ENCODE measurements at places on chromosomes 6 and 20.

DNA sequence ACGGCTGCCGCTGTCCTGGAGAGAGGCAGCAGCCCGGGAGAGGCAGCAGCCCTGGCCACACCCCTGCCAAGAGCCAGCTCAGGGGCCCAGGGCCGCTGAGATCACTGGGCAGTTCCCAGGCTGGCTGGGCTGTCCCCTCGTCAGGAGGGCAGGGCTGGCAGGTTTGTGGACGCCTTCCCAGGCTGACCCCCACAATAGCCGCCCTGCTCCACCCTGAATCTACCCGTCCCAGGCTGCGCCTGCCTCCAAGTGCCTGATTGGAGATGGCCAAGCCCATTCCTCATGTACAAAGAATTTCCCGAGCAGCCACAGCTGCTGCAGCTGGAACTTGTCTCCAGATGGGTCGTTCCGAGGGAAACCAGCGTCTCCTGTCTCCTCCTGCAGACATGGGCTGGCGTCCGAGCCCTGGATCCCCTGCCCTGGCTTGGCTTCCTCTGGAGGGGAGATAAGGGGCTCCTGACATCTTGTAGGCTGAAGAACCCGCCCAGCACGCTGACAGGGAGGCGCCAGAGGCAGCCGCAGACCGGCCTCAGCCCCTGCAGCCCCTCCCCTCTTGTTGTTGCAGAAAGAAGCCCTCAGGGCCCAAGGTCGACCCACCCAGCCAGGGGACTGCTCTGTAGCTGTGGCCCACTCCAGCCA, 9.4 kb upstream of the GATA5 start:
- no peak for DNase-seq

- peak; percentile 82 for DNase-seq
Measured at GRCh38 chr6:27145731-27146455, 101.6 kb upstream of the PRSS16 start.

GRCh38 chr20:62571669-62572344, 70.5 kb upstream of the SLCO4A1 start:
- no peak for DNase-seq

- no peak for DNase-seq
Measured at GRCh38 chr6:110356778-110357177, 1.4 kb downstream of the METTL24 start.

DNA sequence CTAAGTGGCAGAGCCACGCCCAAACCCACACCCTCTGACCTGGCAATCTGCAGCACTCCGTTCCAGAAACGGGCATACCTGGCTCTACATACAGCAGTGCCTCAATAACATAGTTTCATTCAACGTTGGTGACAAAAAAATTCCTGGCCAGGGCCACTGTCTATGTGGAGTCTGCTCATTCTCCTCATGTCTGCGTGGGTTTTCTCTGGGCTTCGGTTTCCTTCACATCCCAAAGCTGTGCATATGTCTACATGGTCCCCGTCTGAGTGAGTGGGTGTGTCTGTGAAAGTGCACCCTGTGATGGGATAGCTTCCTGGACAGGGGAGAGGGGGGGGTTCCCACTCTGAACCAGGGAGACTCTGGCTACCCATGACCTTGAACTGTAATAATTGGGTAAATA, 2.1 kb downstream of the KIAA0319 start:
- no peak for DNase-seq

GRCh38 chr20:58623579-58624473, 27.3 kb upstream of the STX16 start:
- DNase-seq: no peak

GRCh38 chr6:108635505-108636226, 74.9 kb downstream of the FOXO3 start:
- DNase-seq: no peak

GRCh38 chr6:116447496-116448011, 13.6 kb upstream of the CALHM6 start:
- DNase-seq: no peak

DNA sequence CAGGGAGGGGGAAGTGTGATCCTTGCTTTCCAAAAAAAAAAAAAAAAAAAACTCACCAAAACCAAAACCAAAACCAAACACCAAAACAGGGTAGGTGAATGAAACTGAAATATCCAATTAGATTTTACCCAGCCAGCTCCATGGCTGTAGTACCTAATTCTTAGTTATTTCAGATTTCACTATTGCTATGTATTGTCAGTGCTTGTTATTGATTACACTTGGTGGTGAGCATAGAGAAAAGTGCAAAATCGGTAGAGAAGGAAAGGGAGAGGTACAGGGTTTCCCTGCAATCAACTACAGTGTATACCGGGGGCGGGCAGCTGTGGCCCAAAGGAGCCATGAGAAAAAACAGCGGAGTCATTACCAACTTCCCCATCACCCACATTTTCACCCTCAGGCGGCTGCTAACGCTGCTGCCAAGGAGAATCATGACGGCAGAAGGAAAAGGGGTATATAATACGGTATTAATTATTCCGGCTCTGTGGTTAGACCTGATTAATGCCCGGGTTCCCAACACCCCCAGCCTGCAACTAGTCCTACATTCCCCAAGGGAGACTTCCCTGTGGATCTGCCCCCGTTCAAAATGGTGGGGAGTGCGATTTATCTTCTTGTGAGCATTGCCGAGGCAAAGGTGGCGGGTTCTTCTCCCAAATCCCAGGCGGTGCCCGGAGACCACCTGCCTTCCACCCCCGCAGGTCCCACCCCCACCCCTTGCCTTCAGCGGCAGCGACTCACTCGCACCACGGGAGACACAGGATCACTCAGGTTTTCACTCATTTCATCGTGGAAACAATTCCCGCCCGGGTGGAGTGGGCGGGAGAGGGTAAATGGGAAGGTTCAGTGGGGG, at the start of gene C6orf62:
TSS of gene C6orf62 (minus strand) at position 30 of the 847 bp plus-strand sequence. CDS start 486 bp downstream, outside the sequence.
- no peak for DNase-seq

GRCh38 chr6:89047473-89047872, 33.1 kb upstream of the PNRC1 start:
- no peak for DNase-seq

DNA sequence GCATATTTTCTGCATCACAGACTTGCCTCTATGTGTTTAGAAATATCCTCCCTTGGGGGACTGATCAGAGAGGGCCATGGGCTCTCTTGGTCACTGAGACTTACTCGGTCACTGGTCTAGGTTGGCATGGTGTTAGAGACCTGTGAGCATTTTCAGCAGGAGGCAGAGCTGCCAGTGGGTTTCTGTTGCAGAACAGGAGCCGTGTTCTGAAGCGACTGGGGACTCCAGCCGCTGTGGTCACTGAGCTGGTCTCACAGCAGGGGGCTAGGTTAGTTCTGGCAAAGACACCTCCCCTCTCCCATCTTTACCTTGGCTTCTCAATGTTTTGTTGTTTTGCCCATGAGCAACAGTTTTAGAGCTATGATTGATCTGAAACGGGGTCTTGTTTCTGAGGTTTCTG, 8.7 kb downstream of the TMEM181 start:
- DNase-seq: no peak

DNA sequence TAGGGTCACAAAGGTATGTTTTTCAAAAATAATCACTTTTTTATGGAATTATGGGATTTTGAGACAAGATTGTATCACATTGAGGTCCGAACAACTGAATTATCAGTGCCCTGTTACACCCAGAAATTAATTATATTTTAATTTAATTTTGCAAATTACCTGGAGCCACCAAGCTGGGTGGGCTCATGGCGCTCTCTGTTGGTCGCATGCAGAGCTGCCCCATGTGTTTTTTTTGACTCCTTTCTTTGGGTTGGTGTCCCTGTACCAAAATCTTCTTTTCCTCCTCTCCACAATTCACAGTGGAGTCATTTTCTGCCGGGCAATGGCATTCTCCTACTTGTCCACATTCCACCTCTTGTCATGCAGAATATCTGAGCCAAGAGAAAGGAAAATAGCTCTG, 38.9 kb upstream of the FRMD1 start:
- DNase-seq: no peak

DNA sequence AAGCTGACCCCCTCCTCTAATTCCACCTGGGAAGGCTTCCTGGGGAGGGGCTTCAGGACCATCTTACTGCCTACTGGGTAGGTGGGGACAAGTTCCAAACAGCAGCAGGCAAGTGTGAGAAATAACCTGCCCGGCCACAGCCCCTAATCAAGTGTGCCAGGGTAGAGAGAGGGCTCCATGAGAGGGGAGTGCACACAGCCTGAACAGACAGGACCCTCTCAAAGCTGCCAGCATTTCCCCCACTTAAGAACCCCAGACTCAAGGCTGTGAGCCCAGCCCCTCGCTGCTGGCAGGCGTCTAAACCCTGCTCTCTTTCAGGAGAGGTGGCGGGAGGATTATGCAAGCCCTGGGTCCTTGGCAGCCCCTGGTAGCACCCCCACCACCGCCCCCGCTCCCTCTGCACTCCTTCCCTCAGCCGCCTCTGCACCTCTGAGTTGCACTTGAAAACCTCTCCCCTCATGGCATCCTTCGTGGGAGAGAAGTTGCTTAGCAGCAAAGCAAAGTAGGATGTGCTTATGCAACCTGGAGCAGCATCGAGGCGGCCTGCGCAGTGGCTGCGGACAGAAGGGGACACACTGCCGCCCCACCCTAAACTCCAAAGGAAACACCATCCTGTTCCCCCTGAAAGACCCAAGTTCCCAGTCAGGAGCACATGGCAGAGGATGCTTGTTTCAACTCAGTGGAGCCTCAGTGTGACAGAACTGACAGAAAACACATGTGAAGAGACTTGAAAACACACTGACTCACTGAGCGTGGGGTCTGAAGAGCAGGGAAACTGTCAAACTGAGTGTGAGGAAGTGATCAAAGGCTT, 10.5 kb downstream of the DDRGK1 start:
- no peak for DNase-seq

- no peak for DNase-seq
Measured at GRCh38 chr20:34268851-34269636, 27.8 kb downstream of the ASIP start.

DNA sequence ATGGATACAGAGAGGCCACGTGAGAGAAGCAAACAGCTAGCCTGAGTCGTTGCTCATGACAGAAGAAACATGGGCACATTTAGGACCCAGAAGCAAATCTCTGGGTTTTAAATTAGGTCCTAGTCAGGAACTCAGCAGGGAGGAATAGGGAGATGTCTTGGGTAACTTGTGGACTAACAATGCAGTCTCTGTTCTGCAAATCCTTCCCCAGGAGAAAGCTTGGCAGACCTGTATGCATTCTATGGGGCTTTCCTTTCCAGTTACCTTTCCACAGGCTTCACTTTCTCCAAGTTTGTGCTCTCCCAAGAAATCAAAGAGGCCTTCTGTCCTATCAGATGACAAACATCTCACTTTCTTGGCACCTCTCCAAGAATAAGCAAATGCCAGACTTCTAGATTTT, 47.2 kb upstream of the PLCB4 start:
- DNase-seq: no peak

DNA sequence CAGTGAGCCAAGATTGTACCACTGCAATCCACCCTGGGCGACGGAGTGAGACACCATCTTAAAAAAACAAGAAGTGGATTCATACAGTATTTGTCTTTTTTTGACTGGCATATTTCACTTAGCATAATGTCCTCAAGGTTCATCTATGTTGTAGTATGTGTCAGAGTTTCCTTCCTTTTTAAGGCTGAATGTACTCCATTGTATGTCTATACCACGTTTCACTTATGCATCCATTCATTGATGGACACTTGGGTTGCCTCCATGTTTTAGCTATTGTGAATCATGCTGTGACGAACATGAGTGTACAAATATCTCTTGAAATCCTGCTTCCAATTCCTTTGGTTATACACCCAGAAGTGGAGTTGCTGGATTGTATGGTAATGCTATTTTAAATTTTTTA, 28.9 kb upstream of the FAM83D start:
- DNase-seq: no peak

GRCh38 chr6:102918161-102918560, 1524.7 kb downstream of the GRIK2 start:
- no peak for DNase-seq

DNA sequence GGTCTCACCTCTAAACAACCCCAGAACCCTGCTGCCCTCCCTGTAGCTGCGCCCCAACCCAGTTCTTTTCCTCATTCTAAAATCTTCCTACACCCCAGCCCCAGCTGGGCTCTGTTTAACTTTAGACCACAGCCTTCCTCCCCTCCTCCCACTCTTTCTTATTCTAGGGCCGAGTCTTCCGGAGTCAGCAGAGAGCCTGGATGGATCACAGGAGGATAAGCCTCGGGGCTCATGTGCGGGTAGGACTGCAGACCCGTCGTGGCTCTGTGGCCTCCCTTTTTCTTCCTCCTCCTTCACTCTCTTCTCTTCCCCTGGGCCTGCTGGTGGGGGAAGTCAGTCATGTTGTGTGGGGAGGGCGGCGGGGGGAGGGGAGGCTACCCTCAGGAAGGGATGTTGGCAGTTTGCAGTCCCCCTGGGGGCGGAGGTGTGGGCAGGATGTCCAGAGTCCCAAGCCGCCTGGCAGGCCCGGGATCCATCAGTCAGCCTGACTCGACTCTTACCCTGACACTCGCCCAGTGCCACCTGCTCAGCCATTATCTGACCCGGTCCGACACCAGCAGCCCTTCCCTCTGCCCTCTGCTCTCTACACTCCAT, 8.1 kb downstream of the CAPN11 start:
- no peak for DNase-seq

DNA sequence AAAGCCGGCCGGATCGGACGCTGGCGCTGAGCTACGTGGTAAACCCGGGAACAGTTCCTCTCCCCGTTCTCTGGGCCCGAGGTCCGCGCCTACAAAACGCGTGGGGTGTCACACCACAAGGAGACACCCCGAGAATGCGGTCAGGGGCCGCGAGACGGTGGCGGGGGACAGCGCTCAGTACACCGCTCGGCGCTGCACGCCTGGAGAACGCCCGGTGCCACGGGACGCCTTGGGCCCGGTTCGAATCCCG, 670 bp downstream of the NCOA5 start:
- DNase-seq: no peak

DNA sequence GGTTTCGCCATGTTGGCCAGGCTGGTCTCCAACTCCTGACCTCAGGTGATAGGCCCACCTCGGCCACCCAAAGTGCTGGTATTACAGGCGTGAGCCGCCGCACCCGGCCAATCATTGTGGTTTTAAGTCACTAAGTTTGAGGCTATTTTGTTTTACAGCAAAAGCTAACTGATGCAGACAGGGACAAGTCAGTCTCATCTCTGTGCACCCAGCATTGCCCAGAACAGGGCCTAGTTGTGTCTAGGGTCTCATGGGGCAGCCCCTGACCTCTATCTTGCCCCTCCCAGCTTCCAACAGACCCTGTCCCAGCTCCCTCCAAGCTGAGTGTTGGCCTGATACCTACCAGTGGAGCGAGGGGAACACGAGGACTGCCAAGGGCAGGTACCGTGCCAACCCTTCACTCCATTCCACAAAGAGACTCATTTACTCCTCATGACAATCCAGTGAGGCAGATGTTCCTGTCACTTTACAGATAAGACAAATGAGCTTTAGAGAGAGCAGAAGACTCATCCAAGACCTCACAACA, 8.9 kb upstream of the RBCK1 start:
- DNase-seq: no peak

DNA sequence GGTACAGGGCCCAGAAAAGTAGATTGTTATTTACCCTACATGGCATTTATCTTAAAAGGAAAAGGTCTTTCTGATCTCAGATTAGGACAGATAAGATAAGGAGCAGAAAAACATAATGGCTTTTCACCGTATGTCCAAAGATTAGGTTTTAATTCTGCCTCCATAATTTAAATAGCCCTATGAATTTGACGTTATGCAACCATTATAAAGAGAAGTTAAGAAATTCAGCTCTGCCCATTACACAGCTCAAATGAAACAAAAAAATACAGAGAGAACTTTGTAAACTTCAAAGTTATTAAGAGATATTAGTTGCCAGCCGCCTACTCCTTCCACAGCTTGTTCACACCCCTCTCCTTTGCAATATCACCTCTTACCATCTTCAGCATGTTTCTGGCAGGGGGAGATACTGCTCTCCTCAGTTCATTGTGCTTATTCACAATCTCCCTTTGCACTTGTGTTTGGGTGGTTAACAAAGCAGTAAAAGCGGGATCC, 8.1 kb downstream of the CRISP3 start:
- DNase-seq: no peak

- DNase-seq: no peak
Measured at GRCh38 chr6:131911951-131912350, 39.2 kb downstream of the CCN2 start.
